ENCODE measurements at places on chromosomes 1 and 21. TPM values are rescaled to one million over a fixed set of nuclear protein-coding genes. Genes with fewer than 3 reads are reported as not detected.

DNAJC6 gene
- total RNA-seq = 1.3 TPM

CHI3L1 gene
- total RNA-seq = 5.7 TPM

TFF2 gene
- not detected for total RNA-seq

RAVER2 gene
- 12.5 TPM for total RNA-seq

PDE4B gene
- 5.4 TPM for total RNA-seq

SELP gene
- total RNA-seq = not detected

LCE6A gene
- total RNA-seq = not detected

TBX19 gene
- total RNA-seq = not detected

ZNF697 gene
- total RNA-seq = 16.2 TPM

VANGL1 gene
- total RNA-seq = 20.0 TPM

KRTAP12-2 gene
- total RNA-seq = not detected

- no peak for DNase-seq
Measured at GRCh38 chr1:185406691-185407009, 89.6 kb upstream of the IVNS1ABP start.

GRCh38 chr1:177786176-177786745 lies 183.6 kb downstream of the SEC16B start:
- no peak for DNase-seq

DNA sequence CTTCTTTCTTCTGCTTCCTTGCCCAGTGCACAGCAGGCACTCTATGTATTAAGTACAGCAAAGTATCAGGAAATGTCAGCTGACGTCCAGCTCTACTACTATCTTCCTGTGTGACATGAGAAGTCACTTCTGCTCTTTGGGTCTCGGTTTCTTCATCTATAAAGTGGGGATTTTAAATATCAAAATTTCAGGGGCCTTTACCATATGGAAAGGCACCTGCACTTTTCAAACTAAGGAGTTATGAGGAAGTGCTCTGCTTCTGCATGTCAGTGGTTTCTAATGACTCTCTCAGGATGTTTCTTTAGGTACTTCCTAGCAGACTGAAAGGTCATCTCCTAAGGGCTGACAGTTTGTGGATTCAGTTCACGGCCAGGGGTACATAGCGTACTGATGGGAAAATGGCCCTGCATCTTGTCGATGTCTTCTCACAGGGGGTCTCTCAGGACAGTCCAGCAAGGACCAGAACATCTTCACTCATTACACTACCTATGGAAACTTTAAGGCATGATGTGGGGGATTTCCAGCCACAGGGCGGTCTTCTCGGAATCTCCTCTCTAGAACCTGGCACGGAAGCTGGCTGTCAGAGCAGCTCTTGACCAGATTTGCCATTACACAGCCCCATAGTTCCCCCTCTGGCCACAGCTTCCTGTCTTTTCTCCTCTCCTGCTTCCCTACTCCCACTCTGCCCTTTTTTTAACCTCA lies 42.0 kb upstream of the MTF1 start:
- no peak for DNase-seq

DNA sequence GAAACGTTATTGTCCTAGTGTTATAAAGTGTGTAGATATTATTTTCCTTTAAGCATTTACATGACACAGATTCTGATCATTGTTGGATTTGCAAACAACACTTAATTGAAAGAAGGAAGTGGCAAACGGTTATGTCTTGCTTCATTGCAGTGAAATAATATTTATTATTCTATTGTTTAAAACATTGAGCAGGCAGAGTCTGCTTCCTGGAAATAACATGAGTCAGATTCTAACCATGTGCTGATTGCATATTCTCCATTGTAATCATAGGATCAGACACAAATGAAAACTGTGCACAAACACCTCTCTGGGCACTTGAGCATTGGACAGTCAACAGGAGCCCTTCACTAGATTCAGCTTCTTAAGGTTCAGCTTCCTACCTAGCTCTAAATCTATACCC lies 46.8 kb upstream of the USP25 start:
- peak; percentile 43 for DNase-seq

GRCh38 chr1:182888736-182889531 lies 49.8 kb downstream of the DHX9 start:
- DNase-seq = no peak

- DNase-seq = peak; percentile 46
Measured at GRCh38 chr1:11784993-11785769, 20.6 kb downstream of the MTHFR start.

GRCh38 chr1:154546264-154547063 lies 12.0 kb downstream of the UBE2Q1 start:
- DNase-seq = peak; percentile 65

DNA sequence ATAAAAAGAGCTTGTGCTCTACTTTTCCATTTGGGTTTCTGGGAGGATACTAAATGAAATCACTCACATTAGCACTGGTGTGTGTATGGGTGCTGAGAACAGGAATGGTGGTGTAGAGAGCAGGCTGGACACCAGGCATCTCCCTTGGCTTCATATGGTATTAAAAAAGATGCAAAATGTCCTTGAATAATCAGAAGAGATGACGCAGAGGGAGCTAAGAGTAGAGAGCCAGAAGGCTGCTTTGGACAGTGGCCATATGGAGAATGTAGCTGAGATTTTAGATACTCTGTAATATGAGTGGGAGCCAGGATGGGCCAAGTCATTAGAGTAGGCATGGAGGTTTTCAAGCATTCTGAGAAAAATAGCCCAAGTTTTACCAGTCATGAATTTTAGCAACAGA lies 112.3 kb upstream of the ZRANB2 start:
- DNase-seq = no peak

DNA sequence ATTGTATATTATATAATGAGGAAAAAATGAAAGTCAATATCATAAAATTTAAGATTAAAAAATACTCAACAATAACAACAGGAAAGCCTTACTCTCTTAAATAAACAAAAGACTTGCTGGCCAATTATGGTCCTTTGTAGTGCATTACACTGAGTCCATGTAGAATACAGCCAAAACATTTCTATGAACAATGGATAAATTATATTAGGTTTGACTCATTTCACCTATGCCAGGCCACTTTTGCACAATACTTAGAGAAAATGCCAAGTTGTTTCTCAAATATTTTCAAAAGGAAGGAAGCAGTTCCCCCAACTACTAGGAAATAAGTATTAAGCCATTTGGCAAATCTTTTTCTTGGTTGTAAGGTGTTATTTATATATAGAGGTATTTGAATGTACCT lies 19.8 kb upstream of the UCK2 start:
- DNase-seq = no peak

- no peak for DNase-seq
Measured at GRCh38 chr1:240612811-240613210, 856 bp upstream of the GREM2 start.

DNA sequence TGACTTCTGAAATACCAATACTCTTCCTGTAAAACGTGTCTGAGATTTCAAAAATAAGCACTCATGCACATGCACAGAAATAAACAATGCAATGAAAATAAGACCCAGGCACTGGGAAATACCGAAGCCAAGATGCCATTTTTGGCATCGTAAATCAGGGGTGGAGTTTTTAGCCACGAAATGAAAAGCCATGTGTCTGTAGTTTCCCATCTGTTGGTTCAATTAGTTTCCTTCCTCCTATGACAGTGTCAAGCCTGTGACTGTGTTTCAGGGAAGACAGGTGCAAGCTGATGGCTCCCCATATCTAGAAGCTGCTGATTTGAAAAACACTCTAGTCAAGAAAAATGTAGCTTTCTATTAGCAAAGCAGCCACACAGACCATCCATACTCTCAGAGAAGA lies 480.4 kb upstream of the CAMK1G start:
- no peak for DNase-seq

- DNase-seq = no peak
Measured at GRCh38 chr1:111192658-111193519, 7.6 kb downstream of the DENND2D start.

DNA sequence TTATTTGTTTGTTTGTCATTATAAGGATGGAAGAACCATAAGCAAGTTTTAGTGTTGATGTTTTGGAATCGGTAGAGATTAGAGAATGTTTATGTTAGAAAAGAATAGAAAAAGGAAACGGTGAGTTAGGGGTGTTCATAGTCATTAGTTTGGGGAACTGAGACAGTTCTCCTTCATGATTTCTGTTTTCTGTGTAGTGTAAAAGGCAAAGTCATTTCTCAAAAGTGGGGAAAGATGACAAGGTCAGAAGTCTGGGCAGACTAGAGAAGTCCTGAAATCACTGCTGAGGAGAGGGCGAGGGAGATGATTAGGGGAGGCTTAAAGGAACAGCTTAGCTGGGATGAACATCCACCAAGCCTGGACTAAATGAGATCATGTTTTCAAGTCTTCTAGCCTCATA lies 498.9 kb downstream of the TTLL7 start:
- DNase-seq = no peak

GRCh38 chr1:111476761-111477309 lies 3.1 kb downstream of the C1orf162 start:
- no peak for DNase-seq

Data from HT1080 (cell line).